ENCODE measurements at places on chromosomes 5 and 9.

GRCh38 chr5:19401032-19401431, 587.0 kb downstream of the CDH18 start:
- no peak for DNase-seq

DNA sequence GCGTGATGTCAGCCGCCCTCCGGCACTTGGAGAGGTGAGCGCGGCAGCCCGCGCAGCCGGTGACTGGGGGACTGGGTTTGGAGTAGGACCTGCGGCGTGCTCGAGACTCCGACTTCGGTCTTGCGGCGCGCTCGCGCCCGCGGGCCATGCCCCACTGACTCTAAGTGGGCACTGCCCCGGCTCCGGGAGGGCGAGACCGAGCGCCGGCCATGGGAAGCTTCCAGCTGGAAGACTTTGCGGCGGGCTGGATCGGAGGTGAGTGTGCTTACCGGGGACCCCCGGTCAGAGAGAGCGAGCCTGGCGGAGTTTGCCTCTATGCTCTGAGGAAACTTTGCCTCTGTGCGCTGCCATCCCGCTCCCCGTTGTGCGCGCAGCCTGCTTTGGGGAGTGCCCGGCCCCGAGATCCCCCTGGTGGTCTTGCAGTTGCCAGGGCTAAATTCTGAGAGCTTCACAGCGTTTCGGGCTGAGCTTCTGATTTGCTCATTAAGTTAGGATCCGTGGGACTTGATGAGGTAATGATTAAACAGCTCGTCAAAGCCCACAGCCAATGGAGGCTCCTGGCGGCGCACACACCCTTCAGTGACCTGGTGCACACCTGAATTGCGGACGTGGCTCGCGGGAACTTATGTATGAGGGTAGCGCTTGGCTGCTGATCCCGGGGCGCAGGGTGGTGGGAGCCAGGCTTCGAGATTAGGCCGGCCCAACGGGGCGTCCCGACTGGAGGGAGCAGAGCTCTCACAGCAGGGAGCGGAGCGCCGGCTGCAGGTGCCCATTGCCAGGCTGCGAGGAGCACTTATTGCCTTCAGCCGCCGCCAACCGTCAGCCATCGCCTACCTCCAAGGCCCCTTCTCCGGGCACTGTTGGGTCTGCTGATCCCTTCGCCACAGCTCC, at the start of gene SLC25A48:
TSS of gene SLC25A48 (plus strand) at position 25 of the 891 bp plus-strand sequence. CDS start at position 210, 185 bp downstream.
- no peak for DNase-seq

DNA sequence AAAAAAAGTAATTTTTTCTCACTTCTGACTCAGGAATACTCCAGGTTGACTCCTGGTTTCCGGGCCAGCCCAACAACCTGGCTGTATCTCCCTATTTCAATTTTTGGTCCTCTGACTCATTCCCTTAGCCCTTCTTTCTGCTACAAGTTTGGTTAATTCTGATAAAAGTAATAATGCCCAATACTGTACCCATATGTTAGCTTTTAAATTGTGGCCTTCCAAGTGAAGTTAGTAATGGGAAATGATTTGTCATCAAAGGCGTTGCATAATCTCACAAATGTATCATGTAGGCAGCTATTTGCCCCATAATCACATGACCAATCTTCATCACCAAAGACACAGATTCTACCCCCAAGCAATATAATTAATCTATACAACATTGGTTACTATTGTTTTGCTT, 31.1 kb upstream of the BNC2 start:
- DNase-seq = no peak

- peak; percentile 53 for DNase-seq
These were observed 46.7 kb upstream of the CDKN2AIPNL start for GRCh38 chr5:134458234-134459009.

- DNase-seq = no peak
These were observed 568.0 kb downstream of the ANXA1 start for GRCh38 chr9:73719660-73720059.

GRCh38 chr5:10655972-10656830, 92.3 kb downstream of the ANKRD33B start:
- no peak for DNase-seq

DNA sequence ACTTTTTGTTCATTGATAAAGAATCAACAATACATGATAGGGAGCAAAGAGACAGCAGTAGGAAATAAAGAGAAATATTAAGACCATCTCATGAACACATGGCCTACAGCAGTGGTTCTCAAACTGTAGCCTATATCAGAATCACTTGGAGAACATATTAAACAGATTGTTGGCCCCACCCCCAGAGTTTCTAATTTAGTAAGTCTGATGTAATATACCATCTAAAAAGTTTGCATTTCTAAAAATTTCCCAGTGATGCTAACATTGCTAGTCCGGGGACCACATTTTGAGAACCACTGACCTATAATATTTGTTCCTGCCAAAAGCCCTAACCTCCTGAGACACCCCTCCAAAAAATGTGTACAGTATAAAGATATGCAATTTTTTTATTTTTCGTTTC, 306.2 kb upstream of the NREP start:
- no peak for DNase-seq

DNA sequence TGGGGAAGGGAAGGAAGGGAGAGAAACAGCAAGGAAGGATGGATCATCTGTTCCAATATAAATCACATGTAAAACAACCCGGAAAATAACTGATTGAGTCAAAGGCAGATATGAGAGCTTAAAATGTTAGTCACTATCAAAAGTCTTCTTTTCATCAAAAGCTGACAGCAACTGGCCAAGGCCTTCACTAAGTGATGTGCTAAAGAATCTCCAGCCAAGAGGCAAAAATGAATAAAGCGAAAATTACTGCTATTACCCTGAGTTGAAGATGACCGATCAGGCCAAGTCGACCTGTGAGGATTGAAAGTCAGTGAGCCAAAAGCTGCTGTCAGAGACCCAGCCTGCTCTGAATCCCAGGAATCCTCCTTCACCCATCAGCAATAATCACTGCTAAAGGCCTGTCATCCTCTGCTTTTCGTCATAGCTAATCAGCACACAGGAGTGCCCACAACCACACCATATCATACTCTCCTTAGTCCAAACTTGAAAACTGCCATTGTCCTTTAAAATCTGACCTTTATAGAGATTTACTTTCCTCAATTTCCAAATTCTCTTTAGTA, 736.9 kb downstream of the TLE1 start:
- no peak for DNase-seq

DNA sequence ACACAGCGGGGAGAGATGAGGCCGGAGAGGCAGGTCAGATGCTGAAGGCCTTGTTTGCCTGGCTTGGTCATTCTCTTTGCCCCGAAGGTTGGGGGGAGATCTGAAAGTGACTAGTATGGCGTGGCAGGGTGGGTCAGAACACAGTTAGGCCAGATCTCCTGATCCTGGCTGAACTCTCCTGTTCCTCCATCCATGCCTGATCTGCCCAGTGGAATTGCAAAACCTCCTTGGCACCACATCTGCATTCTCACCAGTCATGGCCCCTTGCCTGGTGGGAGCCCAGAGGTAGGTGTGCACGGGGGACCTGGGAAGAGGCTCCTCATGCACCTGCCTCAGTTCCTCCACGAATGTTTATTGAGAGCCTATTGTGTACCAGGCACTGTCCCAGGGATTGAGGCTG, 23.2 kb downstream of the TEX53 start:
- no peak for DNase-seq

GRCh38 chr9:133786371-133786753, 48.2 kb upstream of the SARDH start:
- no peak for DNase-seq

- no peak for DNase-seq
These were observed 122.7 kb downstream of the SLIT3 start for GRCh38 chr5:169178274-169178673.

- DNase-seq = no peak
These were observed 15.2 kb downstream of the LURAP1L start for GRCh38 chr9:12790001-12790400.

GRCh38 chr5:135245521-135246499, 153.2 kb downstream of the MACROH2A1 start:
- DNase-seq = peak; percentile 54

- no peak for DNase-seq
These were observed 1.7 kb downstream of the NELFB start for GRCh38 chr9:137256856-137257255.

DNA sequence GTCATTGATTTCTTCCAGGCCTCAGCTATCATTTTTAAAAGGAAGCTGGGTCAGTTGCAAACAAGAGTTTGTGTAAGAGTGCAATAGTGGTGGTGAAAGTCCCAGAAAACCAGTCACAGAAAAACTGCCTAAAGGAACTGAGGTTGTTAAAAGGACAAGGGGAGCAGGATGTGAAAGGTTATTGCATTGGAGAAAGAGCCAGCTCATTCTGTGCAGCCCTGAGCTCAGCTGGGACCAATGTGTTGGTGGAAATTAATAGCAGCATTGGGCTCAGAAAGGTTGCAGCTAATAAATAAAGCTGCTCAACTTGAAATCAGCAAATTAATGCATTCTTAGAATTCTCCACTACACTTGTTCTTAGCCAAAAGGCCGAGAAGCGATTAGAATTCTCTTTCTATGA, 34.9 kb downstream of the NREP start:
- no peak for DNase-seq

DNA sequence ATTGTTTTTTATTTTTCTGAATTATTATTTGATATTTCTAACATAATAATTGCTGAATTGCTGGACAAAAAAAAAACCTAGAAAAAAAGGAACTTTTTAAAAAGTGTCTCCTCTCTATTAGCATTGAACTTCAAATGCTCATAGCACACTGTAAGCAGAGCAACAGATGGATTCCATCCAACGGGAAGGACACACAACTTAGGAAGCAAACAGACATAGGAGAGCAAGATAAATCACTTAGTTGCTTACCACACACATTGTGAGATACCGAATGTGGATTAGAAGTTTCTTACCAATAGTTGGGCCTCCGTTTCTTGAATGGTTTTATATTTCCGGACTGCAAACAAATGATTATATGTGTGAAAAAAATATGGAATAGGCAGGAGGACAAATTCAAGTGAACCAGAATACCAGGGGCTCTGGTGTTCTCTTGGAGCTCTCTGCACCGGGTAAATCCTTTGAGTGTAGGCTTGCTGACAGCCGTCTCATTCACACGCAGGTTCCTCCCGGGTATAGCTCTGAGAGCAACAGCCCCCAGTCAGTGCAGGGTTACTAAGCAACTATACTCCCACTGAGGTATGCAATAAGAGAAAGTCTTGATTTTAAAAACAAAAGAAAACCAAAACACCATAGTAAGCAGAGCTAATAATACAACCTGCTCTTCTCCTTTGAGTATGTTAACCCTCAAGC, 217.6 kb downstream of the TMEM167A start:
- DNase-seq = no peak

GRCh38 chr5:111928511-111928910, 171.5 kb upstream of the NREP start:
- DNase-seq = no peak

All from RCC 7860 (cell line).